RWPE2 (cell line): ENCODE measurements at places on chromosomes 6 and 20.
A peak's percentile ranks its signal among the peaks of the same experiment; 100 is the strongest.

- no peak for DNase-seq
These were observed 1.6 kb downstream of the SLC24A3 start for GRCh38 chr20:19213946-19214490.

DNA sequence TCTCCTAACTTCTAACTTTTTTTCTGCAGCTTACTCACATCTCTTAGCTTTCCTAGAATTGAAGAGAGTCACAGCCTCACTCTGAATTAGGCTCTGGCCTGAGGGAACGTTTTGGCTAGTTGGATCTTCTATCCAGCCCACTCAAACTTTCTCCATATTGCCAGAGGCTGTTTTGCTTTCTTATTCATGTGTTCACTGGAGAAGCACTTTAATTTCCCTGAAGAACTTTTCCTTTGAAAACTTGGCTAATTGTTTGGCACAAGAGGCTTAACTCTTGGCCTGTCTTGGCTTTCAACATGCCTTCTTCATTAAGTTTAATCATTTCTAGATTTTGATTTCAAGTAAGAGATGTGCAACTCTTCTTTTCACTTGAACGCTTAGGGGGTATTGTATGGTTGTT lies 138.2 kb upstream of the PLCB4 start:
- no peak for DNase-seq

- DNase-seq: no peak
These were observed 70.0 kb downstream of the FAM50B start for GRCh38 chr6:3919130-3919628.

- DNase-seq: no peak
These were observed 208.8 kb upstream of the PLCB4 start for GRCh38 chr20:8860011-8860495.

GRCh38 chr6:108368431-108369030 lies 73.7 kb downstream of the AFG1L start:
- DNase-seq: no peak

DNA sequence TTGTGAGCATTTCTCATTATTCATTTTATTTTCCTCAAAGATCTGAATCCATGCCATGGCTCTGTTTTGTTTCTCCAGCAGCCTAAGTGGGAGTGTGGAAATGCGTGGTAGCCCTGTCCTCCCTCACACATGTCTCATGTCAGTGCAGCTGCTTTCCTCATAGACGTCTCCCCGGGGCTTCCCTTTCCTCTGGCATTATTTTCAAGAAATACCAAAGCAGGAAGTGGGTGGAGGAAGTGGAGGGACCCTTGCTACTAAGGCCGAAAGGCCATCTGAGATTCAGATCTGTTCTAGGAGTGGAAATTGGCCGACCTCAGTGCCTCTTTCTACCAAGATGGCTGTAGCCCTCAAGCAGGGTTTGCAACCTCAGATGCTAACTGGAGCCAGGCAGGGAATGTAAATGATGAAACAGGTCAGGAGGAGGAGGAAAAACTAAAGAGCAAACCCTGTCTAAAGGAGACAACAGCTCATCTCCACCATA lies 420.9 kb upstream of the PLCB4 start:
- no peak for DNase-seq

DNA sequence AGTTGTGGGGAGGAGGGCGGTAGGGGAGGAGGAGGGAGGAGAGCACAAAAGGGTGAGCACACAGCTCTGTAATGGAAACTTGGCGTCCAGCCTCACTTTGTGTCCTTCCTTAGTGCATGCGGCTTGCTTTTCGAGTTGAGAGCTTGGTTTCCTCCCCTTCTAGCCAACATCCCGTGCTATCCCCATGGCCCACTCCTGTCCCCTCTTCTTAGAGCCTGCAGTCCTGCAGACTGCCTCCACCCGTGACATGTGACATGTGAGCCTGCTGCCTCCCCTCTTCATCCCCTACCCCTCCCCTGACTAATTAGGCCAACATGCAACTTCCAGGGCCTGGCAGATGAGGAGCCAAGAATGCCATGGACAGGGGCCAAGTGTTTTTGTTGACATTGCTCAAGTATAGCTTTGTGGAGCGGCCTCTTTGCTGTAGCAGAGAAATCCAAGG lies 63.2 kb downstream of the SLC24A3 start:
- no peak for DNase-seq

DNA sequence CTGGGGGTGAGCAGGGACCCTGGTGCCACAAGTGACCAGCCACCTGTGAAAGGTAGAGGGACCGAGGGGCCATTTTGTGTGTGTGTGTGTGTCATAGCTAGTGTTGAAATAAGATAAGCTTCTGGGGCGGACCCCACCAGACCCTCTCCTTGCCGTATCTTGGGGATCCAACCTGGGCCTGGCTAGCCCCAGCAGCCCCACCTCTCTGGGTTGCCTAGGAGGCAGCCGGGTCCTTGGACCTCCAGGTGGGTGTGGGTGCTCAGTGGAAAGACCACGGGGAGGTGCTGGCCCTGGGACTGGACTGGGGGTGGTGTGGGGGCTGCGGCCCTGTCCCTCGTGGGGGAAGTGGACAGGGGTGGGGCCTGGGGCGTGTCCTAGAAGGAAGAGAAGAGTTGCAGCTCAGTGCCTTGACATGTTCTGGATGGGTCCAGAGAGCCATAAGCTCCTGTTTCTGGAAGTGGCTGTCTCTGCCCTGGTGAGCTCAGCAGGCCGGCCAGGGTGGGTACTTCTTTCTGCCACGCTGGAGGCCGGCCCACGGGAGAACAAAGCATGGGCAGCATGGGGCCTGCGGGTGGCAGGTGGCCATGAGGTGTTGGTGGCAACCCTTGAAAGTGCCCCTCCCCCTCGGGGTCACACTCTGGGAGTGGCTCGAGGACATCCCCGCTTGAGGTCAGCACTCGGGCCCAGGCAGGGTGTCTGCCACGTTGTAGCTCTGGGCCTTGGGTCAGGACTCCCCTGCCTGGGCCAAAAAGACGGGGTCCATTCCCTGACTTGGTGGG lies 8.4 kb downstream of the RBBP8NL start:
- DNase-seq: peak; percentile 88

DNA sequence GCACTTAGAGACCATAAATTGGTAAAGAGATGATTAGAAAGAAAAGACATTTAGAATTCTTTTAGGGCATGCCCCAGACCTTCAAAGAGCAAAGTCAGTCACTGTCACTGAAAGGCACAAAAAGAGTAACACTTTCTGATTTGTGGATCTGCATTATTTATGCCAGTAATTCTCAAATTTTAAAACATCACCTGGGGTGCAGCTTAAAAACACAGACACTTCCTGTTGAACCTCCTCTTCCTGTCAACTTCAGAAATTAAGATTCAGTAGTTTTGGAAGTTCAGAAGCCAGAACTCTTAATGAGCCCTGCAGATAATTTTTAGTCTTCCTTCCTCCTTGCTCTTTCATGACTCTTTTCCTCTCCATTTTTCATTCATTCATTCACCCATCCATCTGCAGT lies 137.5 kb downstream of the NRN1 start:
- no peak for DNase-seq

GRCh38 chr20:61699495-61700374 lies 365.9 kb downstream of the TAF4 start:
- no peak for DNase-seq

DNA sequence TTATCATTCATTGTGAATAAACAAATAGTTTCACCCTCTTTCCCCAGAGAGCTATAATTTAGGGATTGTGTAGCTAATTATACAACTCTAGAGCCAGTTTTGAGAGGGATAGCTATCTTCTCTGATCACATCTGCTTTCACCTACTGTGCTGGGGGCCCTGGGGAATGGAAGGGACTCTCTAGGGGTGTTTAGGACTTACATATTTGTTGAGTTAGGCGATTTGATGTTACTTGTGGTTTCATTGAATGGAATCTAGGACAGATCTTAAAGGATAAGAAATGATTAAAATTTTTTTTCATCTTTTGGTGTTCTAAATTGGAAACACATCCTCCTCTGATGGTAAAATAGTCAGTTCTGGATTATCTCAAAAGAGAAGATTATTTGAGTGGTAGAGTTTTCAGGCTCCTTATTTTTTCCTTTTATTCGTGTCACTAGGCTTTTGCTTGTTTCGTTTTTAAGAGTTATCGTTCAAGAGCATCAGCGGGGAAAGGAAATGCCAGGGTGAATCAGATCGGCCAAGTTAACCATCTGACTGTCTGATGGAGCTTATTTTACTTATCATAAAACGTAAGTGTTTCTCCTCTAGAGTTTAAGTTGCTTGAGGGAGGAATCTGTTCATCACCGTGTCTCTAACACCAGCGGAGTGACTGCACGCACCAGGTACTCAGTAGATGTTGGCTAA lies 236.7 kb downstream of the FARS2 start:
- no peak for DNase-seq

GRCh38 chr6:127514773-127515227 lies 4.3 kb downstream of the MTCL3 start:
- peak; percentile 32 for DNase-seq

DNA sequence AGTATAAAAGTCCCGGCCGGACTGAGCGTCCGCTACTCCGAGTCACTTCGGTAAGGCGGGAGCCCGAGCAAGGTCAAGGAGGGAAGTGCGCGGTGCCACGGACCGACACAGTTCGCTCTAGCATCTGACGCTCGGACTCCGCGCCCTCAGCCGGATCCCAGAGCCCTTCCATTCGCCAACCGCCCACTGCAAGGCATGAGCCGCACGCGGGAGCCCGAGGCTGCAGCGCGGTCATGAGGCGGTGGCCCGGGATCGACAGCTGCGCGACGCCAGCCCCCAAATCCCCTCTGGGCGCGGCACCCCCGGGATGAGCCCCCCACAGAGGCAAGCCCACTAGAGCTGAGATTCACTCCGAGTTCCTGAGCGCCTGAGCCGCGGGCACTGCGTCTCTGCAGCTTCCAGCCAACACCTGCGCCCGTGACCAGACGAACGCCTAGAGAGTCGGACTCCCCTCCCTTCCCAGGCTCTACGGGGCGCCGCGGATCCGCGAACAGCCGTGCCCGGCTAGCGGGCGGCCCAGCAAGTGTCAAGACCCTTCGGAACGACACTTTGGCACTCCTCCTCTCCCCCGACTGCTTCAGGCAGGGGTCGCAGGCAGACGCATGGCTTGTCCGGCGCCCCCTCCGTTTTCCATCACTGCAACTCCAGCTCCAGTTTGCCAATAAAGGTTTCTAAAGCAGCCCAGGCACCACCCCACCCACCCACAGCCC lies 725 bp upstream of the ISM1 start:
- peak; percentile 68 for DNase-seq

- no peak for DNase-seq
These were observed 575.2 kb upstream of the JAG1 start for GRCh38 chr20:11248687-11249638.

DNA sequence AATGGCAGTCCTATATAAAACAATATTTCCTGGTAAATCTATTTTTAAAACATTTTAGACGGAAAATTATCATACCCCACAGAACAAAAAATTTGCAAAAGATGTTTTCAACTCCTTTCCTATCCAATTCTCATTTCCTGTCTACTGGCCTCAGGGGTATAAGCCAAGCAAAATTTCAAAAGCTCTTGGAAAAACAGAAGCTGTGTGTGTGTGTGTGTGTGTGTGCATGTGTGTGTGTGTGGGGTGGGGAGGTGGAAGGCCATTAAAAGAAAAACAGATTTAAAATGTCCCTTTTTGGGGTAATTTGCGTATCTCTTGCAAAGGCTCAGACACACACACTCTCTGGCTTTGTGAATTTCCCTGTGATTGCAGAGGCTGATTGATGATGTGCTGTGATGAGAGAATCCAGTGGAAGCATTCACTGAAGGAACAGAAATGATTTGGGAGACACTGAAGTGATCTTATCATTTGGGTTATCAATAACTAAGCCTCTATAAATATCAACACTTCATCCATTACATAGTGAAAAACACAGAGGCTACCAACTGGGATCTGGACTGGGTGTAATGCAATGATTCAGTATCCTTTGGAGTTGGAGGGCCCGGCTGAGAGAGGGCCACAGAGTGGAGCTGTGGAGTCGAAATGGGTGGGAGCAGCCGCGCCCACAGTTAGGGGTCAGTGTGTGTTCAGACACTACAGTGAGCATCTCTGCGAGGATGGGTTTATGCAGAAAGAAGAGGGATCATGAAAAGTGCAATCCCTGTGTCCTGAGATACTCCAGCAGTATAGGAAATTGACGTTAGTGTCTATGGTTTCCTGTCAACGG lies 106.8 kb upstream of the PREP start:
- no peak for DNase-seq

DNA sequence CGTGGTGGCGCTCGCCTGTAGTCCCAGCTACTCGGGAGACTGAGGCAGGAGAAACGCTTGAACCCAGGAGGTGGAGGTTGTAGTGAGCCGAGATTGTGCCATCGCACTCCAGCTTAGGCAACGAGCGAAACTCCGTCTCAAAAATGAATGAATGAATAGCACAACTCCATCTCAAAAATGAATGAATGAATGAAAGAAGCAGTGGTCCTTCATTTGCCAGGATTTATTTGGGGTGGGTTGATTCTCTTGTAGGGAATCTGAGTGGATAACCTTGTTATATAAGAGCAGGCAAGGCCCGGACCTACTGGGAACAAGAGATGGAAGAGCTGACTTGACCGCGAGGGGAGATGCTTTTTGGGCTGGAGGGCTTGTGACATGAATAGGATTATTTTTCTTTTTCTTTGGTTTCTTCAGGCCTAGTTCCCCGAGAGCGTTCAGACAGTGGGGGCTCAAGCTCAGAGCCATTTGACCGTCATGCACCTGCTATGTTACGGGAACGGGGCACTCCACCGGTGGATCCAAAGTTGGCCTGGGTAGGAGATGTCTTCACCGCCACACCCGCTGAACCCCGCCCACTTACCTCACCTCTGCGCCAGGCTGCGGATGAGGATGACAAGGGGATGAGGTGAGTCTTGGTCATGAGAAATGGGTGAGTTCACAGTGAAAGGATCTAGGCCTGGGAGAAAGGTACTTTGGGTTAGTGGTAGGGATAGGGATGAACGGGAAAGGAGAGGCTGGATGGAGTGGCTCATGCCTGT lies 9.8 kb downstream of the PRRC2A start:
- DNase-seq: no peak
